ENCODE measurements at places on chromosomes 2 and 18.

DNA sequence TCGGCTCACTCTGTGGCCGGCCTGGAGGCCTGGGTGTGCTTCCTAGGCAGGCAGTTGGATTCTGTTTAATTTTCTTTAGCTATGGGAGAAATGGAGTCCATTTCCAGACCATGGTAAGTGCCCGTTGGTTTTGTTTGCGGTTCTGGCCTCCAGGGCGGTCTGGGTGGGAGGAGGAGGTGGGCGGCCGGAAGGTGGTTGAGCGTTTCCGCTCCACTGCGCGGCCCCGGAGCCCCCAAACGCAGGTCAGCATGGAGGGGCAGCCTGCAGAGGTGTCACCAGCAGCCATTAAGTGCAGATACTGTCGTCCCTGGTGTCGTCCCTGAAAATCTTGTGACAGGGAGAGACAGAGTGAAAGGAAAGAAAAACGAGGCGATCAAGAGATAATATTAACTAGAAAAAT lies 303.9 kb downstream of the GBX2 start:
- no peak for DNase-seq

DNA sequence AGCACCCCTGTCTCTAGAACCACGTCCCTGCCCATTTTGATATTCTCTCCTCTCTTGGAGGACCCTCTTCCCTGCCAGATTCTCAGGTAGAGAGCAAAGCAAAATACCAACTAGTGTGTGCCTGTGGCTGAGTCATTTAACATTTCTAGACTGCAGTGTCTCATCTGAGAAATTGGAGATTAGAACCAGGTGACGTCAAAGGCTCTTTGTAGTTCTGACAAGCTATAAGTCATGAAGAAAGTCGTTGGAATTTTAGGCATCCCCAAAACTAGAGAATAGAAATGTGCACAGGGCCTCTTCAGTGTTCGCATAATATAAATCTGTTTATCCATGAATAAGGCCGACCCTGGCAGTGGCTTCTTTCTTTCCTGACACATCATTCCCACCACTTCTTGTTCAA lies 74.4 kb upstream of the TANC1 start:
- peak; percentile 89 for DNase-seq

- DNase-seq = no peak
These were observed 8.6 kb upstream of the IL36A start for GRCh38 chr2:112996635-112997034.

DNA sequence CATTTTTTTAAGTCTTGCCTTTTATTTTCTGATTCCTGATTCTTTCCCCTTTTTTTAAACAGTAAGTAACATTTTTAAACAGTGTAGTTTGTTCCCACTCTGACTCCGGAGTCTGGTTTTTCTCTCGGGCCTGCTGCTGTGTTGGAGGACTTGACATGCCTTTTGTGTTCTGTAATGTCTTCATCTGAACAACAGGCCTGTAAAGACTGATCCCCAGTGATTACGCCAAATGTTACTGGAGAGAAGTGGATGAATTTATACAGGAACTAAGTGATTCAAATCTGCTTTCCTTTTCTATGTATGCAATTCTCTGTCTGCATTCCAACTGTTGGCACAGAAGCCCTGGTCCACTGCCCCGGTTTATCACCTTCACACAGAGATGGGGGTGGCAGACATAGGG lies 54.3 kb upstream of the RMDN2 start:
- DNase-seq = peak; percentile 53

DNA sequence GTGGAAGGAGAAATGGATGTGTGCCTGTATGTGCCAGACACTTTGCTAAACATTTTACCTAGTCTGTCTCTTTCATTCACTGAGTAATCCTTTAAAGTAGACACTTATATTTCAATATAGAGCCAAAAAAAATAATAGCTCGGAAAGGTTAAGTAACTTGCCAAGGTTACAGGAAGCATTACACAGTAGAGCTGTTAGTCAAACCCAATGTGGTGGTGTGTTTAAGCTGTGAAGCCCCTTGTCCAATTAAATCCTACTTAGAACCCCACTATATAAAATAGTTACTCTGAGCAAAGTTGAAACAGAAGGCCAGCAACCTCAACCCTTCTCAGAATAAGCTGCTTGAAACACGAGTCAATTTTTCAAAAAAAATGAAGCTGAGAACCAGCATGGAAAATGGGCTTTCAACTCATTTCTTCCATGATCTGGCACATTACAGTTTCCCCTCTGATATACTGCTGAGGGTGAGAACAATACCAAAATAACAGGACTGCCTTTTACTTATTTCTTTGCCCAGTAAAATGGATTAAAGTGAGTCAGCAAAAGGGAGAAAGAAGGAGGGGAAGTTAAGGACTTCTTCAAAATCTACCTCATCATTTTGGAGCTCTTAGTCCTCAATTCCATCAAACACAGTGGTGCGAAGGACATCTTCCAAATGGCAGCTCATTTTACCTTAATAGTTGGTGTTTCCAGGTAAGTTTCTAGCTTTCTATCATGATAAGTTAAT lies 7.9 kb downstream of the RDH14 start:
- DNase-seq = no peak

DNA sequence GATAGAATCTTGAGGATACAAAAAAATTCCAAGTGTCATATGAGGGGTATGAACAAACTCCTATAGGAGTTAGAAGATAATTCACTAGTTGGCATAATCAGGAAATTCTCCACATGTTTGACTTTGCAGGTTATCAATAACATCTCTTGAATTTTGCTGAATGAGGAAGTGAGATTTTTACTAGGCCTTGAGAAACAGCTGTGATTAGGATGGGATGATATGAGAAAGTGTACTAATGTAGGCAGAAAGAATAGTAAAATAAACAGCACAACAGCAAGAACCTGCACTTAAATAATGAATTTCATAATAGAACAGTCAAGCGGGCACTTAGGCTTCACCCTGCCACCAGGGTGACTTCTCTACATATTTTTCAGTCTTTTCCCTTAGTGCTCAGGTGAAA lies 570.8 kb upstream of the CRIM1 start:
- DNase-seq = no peak

GRCh38 chr2:71208756-71209155 lies 18.1 kb downstream of the PAIP2B start:
- DNase-seq = no peak

- DNase-seq = no peak
These were observed 34.0 kb upstream of the STRN start for GRCh38 chr2:37000318-37000717.

GRCh38 chr2:171794918-171795317 lies 99.1 kb downstream of the SLC25A12 start:
- DNase-seq = no peak

DNA sequence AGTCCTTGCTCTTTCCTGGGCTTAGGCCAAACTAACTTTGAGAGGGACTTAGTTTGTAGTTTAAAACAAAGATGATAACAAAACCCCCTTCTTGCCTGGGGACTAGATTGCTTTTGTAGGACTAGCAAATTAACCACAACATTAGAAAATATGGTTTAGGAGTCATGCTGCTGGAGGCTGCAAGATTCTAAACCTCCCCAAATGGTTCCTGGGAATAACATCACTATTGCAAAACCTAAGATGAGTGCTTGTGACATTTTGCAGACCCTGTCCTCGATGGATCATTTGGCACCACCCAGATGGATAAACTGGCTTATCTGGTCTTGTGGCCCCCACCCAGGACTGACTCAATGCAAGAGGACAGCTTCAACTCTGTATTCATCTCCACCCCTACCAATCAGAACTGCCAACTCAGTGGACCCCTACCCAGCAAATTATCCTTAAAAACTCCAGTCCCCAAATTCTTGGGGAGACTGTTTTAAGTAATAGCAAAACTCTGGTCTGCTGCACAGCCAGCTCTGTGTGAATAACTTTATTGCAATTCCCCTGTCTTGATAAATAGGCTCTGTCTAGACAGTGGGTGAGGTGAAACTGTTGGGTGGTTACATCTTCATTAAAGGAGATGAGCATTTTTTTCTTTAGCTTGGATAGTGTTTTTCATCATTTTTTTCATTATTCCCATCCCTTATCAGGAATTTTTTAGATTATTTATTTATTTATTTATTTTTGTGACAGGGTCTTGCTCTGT lies 58.9 kb downstream of the SPTBN1 start:
- no peak for DNase-seq

DNA sequence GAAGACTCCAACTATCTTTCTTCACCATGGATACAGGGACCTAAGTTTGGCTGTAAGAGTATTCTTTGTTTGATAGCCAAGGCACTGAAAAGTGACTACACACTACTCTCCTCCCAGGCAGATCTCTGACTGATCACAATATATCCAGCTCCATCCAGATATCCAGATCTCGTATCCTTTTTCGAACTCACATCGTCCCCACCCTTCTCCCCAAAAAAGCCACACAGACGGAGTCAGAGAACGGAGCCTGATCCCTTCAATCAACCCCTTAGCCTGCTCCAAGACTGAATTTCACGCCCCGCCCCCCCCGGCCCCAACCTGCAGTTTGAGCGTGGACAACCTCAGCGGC lies 533 bp downstream of the DHX57 start:
- peak; percentile 8 for DNase-seq

DNA sequence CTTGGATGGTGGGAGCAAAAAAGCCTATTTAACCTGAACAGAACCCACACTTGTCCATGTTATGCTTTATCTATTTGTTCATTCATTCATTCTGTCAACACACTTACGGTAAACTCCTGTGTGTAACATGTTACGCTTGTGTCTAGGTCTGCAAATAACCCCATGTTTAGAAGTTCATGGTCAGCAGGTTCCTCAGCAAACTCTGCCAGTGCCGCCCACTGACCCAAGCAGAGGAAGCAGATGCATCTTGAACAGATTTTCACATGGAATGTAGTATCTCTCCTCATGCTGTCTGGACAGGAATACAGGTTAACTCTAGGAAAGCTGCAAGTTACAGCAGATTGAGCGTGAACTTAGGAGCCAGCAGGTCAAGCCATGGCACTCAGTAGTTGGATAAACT lies 213.7 kb upstream of the COPS8 start:
- DNase-seq = no peak

- DNase-seq = no peak
These were observed 89.0 kb upstream of the HK2 start for GRCh38 chr2:74744731-74745515.

DNA sequence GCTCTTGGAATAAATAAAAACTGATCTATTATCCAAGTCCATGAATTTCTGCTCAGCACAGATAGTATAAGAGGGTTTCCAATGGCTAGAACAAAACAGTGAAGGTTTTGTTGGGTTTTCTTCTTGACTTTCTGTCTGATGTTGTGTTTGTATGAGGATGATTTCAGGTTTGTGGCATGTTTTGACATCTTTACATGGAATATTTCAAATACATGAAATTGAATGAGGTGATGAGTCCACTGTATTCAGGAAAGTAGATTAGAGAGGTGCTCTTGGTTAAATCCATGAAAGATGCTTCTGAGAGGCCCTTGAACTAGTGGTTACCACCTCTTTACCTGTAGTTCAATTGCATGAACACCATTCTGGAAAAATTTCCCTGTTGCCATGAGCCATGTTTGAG lies 84.3 kb downstream of the RAPGEF4 start:
- DNase-seq = no peak
